ENCODE measurements at places on chromosomes 2 and 18. TPM values are rescaled to one million over a fixed set of nuclear protein-coding genes. Genes with fewer than 3 reads are reported as not detected.
A peak's percentile ranks its signal among the peaks of the same experiment; 100 is the strongest.

Gene TRIM43
- not detected for total RNA-seq

Gene FNDC4
- 2.5 TPM for total RNA-seq

Gene CDKL4
- 1.4 TPM for total RNA-seq

Gene TP53I3
- 24.8 TPM for total RNA-seq

DNA sequence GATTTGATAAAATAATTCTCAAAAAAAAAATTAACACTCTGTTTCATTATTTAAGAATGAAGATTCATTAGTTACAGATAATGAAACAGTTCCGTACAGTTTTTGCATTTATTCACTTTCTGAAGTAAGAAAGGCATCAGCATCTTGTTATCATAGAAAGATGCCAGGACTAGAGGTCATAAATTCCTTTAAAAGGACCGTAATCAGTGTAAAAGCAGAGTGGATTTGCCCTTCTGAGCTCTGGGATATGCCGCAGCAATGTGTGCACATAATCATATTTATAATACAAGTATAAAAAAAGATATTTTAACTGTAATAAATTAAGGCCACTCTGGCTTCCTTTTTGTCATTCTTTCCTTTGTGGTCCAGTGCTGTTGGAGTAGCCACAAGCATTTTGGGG lies 37.5 kb upstream of the COL5A2 start:
- peaks cover 2% of the 10 kb centered on the region for H3K4me1 ChIP-seq
- H3K27ac ChIP-seq = no peak overlapping the region
- no peaks in the 10 kb centered on the region for H3K27me3 ChIP-seq
- no peaks in the 10 kb centered on the region for H3K36me3 ChIP-seq
- no peak for DNase-seq

DNA sequence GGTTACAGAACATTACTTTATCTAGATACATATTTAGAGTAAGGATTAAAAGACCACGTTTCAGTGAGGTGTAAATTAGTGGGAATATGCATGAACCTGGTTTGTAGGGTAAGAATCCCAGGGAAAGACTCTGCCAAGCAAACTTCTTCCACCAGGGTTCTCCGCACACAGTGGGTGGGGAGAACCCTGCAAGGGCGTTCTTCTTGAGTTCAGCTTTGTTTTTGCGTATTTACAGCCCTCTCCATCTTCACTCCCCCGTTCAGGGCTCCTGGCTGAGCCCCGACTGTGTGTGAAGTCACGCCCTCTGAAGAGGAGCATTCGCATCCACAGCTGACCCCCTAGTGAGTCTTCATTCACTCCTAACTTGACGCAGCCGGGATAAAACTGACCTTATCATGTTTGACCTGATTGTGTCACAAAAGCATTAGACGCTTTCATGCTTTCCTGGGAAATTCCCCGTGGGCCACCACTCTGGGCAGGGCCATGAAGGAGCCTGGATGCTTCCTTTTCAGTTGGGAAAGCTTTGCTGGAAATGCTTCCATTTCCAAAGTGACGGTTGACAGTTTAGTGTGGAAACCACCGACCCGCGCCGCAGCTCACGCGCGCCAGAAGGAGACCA lies 1.0 kb downstream of the ALKAL2 start:
- H3K4me3 ChIP-seq = no peak overlapping the region
- no peak overlapping the region for H3K27ac ChIP-seq
- H3K36me3 ChIP-seq = no peaks in the 10 kb centered on the region
- no peaks in the 10 kb centered on the region for H3K27me3 ChIP-seq
- no peak for DNase-seq
- H3K4me1 ChIP-seq = peaks cover 4% of the 10 kb centered on the region

DNA sequence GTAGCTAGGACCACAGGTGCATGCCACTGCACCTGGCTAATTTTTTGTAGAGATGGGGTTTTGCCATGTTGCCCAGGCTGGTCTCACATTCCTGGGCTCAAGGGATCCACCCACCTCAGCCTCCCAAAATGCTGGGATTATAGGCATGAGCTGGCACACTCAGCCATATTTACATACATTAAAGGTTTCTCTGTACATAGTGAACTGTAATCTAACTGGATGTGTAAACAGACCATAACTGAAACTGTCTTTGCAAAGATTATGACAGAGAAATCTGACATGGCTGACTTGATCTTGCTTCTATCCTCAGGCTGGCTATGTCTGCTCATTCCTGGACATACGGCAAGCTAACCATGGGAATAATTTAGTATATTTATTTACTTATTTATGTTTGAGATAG lies 139.2 kb upstream of the XPO1 start:
- H3K4me1 ChIP-seq = no peaks in the 10 kb centered on the region
- no peak overlapping the region for H3K27ac ChIP-seq
- no peak overlapping the region for H3K4me3 ChIP-seq
- H3K36me3 ChIP-seq = no peaks in the 10 kb centered on the region
- DNase-seq = no peak

DNA sequence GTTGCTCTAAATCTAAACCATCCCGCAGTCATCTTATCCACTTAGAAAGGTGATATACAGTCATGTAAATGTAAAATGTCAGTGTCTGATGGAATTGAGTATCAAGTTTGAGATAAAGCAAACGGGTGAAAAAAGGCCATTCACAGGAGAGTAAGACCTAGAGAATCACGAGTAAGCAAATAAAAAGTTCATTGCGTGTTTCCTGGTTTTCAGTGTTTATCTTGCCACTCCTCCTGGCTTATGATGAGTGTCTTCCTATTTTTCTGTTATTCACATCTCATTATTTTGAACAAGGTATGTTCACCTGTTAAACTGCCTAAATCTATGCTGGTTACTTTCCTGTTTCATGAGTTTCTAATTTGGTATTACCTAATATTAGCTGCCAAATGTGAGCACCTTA lies 68.8 kb downstream of the ITGA4 start:
- DNase-seq = no peak
- no peak overlapping the region for H3K27ac ChIP-seq
- no peak overlapping the region for H3K4me3 ChIP-seq
- H3K27me3 ChIP-seq = no peaks in the 10 kb centered on the region
- no peaks in the 10 kb centered on the region for H3K4me1 ChIP-seq

DNA sequence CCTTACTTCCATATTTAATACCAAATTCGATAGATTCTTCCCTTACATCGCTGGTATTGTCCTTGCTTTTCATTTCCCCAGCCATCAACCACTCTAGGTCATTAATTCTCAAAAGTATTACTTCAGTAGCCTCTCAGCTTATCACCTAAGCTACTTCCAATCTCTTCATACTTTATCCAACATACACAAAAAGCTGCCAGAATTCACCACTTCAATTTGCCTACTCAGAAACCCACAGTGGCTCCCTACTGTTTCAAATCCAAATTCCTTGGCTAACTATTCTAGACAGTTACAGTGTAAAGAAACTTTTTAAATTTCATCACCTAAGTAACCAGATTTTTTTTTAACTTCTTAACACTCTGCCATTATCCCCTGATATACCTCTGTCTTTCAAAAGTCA lies 4.7 kb downstream of the SLC25A12 start:
- no peaks in the 10 kb centered on the region for H3K27me3 ChIP-seq
- H3K36me3 ChIP-seq = no peaks in the 10 kb centered on the region
- H3K4me3 ChIP-seq = no peak overlapping the region
- no peak overlapping the region for H3K27ac ChIP-seq

GRCh38 chr2:157509744-157510143 lies 65.9 kb upstream of the CYTIP start:
- H3K4me3 ChIP-seq = no peak overlapping the region
- H3K27me3 ChIP-seq = no peaks in the 10 kb centered on the region
- H3K4me1 ChIP-seq = no peaks in the 10 kb centered on the region

- no peaks in the 10 kb centered on the region for H3K36me3 ChIP-seq
- no peaks in the 10 kb centered on the region for H3K4me1 ChIP-seq
- no peak overlapping the region for H3K27ac ChIP-seq
- H3K27me3 ChIP-seq = no peaks in the 10 kb centered on the region
Measured at GRCh38 chr2:97011977-97012569, 25.7 kb upstream of the FAM178B start.

DNA sequence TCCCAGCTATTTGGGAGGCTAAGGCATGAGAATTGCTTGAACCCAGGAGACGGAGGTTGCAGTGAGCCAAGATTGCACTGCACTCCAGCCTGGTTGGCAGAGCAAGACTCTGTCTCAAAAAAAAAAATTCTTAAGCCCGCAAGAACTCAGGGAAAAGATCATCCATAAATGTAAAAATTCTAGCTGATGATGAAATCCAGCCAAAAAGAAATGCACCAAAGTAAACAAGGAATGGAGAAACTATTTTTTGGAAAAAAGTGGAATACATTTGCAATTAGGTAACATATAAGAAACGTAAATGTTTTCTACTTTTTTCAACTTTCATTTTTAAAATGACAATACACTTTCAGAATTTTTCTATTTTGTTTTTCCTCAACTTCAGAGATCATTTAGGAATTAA lies 61.3 kb downstream of the ASXL2 start:
- no peak for DNase-seq
- H3K27ac ChIP-seq = no peak overlapping the region
- H3K27me3 ChIP-seq = no peaks in the 10 kb centered on the region
- H3K4me3 ChIP-seq = no peak overlapping the region
- H3K36me3 ChIP-seq = no peaks in the 10 kb centered on the region

DNA sequence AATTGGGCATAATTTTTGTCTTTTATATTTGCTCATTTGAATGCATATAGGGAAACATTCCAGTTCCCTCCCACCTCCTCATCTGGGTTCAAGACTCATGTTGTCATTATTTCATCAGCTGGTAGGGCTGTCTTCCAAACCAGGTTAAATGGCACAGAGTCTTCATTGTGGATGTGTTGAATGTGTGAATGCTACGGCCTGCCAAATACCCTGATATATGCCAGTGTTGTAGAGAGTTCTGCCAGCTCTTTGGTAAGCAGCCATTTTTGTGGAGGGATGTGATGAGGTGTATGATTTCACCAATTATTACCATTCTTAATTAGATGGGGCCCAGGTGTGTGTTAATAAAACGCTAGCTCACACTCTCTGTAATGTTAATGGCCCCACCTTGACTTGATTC lies 121.7 kb downstream of the LYPD6B start:
- H3K4me3 ChIP-seq = no peak overlapping the region
- no peak for DNase-seq
- peak overlapping the region; percentile 68 for H3K27ac ChIP-seq
- H3K27me3 ChIP-seq = no peaks in the 10 kb centered on the region

DNA sequence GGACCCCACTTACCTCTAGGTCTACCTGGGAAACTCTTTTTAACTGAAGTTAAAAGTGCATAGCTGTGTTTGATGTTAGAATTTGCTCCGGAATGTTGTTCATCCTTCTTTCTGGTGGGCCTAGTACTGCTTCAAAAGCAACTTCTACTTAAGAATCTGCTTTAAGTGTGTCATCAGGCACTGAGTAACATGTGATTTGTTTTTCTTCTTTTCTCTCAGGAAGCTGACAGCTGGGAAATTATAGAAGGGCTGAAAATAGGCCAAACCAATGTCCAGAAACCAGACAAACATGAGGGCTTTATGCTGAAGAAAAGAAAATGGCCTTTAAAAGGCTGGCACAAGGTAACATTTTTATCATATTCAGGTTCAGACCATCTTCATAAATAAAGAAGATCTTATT lies 122.9 kb downstream of the PRKRA start:
- peaks cover 34% of the 10 kb centered on the region for H3K4me1 ChIP-seq
- DNase-seq = no peak

DNA sequence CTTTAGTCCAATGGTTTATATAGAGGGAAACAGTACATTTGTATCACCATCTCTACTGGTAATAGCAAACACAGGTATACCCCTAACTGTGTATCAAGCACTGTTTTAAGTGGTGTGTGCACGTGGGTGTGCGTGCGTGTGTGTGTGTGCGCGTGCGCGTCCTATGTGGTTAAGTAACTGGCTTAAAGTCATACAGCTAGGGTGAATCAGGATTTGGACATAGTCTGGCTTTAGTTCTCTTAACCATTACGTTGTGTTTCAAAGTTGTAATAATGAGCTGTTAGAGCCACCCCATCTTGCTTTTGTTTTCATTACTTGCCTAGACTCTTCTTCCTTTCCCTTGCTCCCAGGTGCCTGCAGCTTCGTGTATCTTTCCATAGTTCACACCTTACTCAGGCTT lies 2.1 kb downstream of the HADHB start:
- H3K36me3 ChIP-seq = no peaks in the 10 kb centered on the region
- DNase-seq = no peak
- H3K27ac ChIP-seq = peak overlapping the region; percentile 97
- H3K27me3 ChIP-seq = no peaks in the 10 kb centered on the region

DNA sequence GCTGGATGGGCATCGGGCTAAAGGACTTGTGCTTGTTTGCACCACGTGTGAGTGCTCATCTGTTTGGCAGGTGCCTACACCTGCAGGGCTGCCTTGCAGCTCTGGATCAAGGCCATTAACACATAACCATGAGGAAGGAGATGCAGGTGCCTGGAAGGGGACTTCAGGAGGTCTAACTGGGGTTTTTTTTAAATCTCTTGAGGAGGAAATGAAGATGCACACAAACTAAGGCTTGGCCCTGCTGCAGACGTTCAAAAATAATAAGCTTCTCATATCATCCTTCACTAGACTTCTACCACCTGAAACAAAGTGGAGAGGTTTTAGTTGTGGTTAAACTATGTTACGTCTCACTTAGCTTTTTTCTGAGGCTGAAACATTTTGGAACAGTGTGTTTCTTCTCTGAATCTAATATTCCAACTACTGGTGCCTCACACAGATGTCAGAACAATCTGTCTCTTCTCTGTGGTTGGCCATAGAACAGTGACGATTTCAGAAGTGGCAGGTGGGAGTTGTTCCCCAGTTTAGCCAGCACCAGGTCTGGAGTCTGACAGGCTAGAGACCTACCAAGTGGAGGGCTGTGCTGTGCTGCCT lies 36.5 kb downstream of the BCL2L11 start:
- no peaks in the 10 kb centered on the region for H3K27me3 ChIP-seq
- peaks cover 2% of the 10 kb centered on the region for H3K4me1 ChIP-seq
- no peak for DNase-seq
- H3K27ac ChIP-seq = no peak overlapping the region

- H3K4me1 ChIP-seq = no peaks in the 10 kb centered on the region
- H3K36me3 ChIP-seq = no peaks in the 10 kb centered on the region
- no peak overlapping the region for H3K27ac ChIP-seq
- H3K4me3 ChIP-seq = no peak overlapping the region
Measured at GRCh38 chr2:125516496-125517109, 1139.4 kb upstream of the GYPC start.

DNA sequence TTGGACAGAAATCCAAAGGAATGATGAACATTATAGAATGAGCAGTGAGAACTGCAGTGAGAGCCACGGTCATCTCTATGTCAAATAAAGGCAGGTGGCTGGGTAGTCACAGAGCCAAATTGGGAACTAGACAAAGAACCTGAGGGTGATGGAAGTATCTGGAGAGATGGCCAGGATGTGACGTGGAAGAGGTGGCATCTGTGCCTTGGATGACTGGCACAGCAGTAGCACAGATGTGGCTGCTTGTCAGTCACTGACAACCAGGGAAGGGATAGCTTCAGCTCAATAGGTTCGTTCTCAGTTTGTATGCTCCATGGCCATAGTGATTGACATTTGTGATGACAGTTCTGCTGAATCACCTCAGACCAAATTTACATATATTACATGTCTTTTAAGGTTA lies 172.3 kb downstream of the PARD3B start:
- no peaks in the 10 kb centered on the region for H3K4me1 ChIP-seq
- H3K36me3 ChIP-seq = no peaks in the 10 kb centered on the region
